Activated naive CD4-positive, alpha-beta T cell treated with anti-CD3 and anti-CD28 coated beads, Interleukin-2, amount 50 U/mL, for 72 hours (primary cell): ENCODE measurements at places on chromosomes 6 and 20. TPM values are rescaled to one million over a fixed set of nuclear protein-coding genes. Genes with fewer than 3 reads are reported as not detected.

- no peak for DNase-seq
Measured at GRCh38 chr6:112682071-112682470, 334.9 kb downstream of the RFPL4B start.

GRCh38 chr6:44054721-44055559 is 72.3 kb downstream of the MRPL14 start:
- DNase-seq = no peak

- no peak for DNase-seq
Measured at GRCh38 chr6:51398064-51398705, 579.5 kb downstream of the TFAP2B start.

DNA sequence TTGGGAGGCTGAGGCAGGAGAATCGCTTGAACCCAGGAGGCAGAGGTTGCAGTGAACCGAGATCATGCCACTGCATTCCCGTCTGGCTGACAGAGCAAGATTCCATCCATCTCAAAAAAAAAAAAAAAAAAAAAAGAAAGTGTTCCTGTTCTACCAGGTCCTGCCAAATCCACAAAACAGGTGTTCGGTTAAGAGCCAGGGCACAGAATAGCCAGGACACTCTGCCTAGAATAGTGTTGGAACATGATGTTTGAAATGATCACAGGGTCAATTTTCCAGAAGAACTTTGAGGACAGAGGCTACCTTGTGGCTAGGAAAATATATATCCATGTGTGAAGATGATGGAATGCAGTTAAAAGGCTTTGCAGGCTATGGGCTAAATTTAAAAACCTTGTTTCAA is 63.6 kb upstream of the TRAF3IP2 start:
- no peak for DNase-seq

GRCh38 chr6:105319331-105319730 is 83.6 kb downstream of the PREP start:
- DNase-seq = no peak

- no peak for DNase-seq
Measured at GRCh38 chr6:141830530-141830929, 302.2 kb upstream of the GJE1 start.

GRCh38 chr6:136249336-136249735 is 775 bp downstream of the MTFR2 start:
- DNase-seq = no peak

GRCh38 chr6:159505140-159505922 is 187.7 kb downstream of the SOD2 start:
- DNase-seq = no peak

DNA sequence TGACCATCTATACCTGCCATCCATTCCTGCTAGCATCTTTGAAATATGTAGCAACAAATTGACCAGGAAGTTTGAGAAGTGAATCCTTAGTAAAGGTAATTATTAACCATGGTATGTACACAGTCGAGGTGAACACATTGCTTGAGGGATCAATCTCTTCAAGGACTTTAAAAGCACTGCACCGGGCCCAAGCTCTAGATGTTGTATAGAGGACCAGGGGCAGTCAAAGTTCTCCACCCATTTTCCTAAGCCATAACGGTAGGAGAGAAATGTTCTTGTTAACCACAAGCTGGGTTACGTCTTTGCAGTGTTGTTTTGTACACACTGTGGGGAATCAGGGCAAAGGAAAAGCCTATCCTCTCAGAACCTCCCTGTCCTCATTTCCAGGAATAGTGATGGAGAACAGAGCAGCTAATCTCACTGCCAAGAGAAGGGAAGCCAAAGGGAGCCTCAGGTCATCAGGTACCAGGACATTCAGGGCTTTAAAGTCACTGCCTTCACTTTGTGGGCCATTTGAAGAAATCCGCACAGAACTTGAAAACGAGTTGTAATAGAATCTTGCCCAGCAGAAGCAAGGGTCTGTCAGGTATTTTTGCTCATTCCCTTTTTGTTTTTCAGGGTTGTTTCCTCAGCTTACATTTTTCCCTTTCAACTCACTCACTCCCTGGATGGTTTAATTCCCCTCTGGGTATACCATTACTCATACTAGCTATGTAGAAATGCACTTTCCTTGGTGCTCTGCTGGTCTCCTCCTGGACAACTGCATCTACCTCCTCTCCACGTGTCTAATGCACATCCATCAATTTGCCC is 5.3 kb upstream of the PM20D2 start:
- no peak for DNase-seq

DNA sequence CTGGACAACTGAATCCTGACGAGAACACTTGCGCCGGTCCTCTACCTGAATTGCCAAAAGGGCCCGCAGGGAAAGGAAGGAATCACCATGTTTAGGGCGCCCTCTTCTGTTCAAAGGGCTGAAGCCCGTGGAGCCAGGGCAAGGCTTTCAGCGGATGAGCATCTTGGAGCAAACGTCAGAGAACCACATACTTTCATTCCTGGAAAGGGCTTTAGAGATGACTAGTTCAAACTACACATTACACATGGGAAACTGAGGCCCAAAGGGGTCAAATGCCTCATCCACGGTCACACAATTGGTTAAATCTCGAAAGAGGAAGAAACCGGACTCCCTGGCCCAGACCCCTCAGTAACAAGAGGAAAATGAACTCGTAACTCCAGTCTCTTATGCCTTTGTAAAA is 11.5 kb upstream of the ZNF133 start:
- peak; percentile 76 for DNase-seq

GRCh38 chr6:41963371-41963770 is 21.8 kb upstream of the CCND3 start:
- DNase-seq = peak; percentile 51

DNA sequence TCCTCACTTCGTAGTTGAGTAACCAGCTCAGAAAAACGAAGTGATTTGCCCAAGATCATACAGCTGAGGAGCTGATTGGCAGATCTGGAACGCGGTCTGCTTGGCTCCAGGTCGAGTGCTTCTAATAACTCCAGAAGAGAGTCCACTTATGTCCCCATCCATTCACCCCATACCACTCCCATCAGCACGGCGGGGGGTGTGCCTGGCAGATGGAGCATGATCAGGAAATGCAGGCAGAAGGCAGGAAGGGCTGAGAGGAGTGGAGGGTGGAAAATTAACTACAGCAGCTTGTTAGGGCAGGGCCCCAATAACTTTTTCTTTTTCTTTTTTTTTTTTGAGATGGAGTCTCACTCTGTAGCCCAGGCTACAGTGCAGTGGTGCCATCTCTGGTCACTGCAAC is 15.0 kb downstream of the FITM2 start:
- DNase-seq = no peak

DNA sequence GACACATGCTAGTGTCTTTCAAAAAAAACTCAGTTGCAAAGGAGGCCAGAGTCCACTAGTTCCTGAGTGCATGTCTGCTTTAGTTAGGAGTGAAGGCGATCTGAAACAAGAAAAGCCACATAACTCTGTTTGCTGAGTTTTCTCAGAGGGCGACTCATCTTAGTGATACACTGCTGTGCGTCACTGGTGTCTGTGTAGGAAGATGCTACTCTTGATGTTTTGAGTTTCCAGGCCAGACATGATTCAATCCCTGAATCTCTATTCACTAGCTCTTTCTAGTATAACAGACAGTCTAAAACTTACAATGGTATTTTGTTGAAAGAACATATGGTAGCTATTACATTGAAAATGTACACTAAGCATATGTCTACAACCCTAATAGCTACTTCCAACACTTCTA is 60.9 kb downstream of the GFRAL start:
- DNase-seq = no peak

DNA sequence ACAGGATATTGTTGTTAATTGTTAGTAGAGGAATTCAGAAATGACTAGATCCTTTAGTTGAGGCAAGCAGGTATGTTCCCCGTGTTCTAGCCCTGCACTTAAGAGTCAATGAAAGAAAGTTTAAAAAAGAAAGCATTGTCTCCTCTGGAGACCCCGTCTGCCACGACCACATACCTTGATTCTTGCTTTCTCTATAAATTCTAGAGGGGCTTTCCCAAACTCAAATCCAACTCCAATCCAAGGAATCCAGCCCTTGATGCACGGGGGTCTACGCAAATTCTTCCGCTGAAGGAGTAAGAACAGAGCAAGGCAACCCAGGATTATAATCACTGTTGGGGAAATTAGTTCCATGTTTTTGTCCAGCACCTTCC is 401 bp downstream of the CYP39A1 start:
- DNase-seq = no peak

DNA sequence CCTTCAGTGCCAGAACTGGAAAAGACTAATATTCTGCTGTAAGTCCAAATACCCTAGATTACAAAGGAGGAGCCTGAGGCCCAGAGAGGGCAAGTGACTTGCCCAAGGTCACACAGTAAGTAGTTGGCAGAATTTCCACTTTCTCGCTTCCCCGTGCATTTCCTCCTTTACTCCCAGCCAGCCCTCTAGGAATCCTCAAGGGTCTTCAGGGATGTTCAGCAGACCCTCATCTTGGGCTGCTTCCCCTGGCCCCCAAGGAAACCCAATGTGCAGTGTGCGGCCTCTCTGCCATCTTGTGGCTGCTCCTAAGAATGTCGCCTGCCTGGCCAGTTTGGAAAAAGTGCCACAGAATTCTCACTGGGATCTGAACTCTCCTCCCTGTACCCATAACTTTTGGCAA is 217.7 kb upstream of the LRFN2 start:
- DNase-seq = no peak

- no peak for DNase-seq
Measured at GRCh38 chr6:166830891-166831363, 125.4 kb downstream of the RNASET2 start.

DNA sequence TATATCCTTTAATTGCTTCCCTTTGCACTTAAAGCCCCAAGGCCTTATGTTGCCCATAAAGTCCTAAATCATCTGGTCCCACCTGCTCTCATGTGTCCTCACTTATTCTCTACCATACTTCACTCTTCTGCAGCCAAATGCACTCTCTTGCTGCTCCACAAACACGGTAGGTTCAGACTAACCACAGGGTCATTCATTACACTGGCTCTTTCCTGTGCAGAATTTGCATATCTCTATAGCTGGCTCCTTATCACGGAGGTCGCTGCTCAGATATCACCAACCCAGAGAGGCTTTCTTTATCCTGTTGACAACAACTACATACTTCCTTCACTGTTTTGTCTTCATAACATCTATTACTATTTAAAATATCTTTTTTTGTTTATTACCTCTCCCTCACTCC is 86.8 kb downstream of the MOXD1 start:
- no peak for DNase-seq

DNA sequence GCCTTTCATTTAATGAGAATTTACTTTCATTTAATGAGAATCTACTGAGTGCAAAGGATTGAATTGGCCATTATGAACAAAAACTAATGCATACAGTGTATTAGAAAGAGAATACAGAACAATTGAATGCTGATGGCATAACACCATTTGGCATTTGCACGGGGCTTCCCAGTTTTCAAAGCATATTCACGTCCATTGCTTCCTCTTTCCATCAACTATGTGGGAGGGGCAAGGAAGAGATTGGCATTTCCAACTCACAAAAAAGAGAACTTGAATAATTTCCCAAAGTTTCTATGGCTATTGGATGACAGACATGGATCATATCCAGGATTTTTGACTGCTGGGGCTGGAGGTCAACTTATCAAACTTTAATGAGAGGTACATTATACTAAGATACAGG is 23.2 kb upstream of the ARG1 start:
- DNase-seq = no peak

- no peak for DNase-seq
Measured at GRCh38 chr6:132734694-132735236, 20.9 kb upstream of the VNN1 start.

COL9A1 gene
- not detected for total RNA-seq

MEI4 gene
- total RNA-seq = not detected

TSPO2 gene
- total RNA-seq = not detected

OSTM1 gene
- total RNA-seq = 22.2 TPM

NKX2-2 gene
- not detected for total RNA-seq

GRM1 gene
- total RNA-seq = not detected

CRIP3 gene
- total RNA-seq = 4.2 TPM

TCF15 gene
- total RNA-seq = not detected
